ENCODE measurements at places on chromosomes 3 and 15.
A peak's percentile ranks its signal among the peaks of the same experiment; 100 is the strongest.

DNA sequence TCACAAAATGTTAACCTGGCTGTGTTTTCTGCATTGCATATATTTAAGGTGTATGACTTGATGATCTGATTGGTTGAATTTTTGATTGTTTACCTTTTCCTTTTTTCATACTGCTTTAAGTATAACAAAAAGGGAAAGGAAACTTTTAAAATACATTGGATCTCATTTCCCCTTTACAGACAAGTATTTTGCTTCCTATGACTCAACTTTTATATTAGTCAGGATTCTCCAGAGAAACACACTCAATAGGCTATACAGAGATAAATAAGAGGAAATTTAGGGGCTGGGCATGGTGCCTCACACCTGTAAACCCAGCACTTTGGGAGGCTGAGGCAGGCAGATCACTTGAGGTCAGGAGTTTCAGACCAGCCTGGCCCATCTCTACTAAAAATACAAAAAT, 205.8 kb downstream of the TJP1 start:
- DNase-seq, result no peak

DNA sequence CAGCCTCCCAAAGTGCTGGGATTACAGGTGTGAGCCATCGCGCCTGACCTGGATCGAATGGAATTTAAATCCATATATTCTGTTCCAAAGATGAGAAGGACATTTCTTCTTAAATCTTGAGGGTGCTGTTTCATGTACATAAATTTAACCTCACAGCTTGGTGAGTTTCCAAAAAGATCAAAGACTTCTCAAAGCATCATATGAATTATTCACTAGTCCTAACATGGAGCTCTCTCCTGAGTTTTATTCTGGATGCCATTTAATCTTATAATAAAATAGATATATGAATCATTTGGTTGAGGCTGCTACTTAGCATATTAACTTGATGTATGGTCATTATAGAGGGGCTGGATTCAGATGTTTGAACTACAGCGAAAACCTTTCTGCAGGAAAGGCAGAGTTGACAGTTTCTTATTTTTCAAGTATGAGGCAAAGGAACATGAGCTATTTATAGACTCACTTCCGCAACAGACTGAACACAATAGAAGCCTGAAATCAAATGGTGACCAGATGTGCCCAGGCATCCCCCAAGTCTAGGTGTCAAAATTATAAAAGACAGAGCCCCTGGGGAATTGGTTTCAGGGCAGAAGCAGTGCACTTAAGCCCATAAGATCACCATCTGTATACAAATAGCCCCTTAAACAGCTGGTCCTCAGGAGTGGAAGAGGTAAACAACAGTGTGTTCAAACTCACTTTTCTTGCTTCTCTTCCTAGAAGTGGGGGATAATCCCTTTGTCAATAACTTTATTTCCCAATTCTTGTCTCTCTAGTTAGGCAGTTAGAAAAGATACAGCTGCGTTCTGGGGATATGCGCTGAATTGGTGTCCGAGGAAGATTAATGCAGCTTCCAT, 29.7 kb downstream of the STARD9 start:
- no peak for DNase-seq

GRCh38 chr15:60651734-60652141, 172.8 kb upstream of the ICE2 start:
- no peak for DNase-seq

DNA sequence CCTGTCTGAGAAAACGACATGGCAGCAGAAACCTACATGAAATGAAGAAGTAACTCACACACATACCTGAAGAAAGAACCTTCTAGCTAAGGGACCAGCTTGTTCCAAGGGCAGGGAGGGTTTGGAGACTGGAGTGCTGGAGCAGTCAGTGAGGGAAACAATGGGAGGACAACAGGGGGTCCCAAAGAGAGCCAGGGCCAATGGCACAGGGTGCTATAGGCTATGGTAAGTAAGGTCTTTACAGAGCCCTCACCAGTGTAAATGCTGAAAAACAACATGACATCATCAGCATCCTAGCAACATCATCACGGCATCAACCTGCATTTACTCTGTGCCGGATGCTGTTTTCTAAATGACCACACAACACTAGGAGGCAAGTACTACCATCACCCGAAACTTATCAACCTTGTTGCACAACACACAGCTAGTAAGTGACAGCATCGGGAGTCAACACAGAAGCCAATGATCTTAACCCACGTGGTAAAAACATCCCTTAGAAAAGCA, 449.5 kb upstream of the WNT5A start:
- no peak for DNase-seq

GRCh38 chr3:64224826-64225610, at the start of gene PRICKLE2:
TSS of gene PRICKLE2 (minus strand) at chr3:64225466. CDS start at chr3:64198927, 26,539 bp downstream.
- DNase-seq, result peak; percentile 67

- no peak for DNase-seq
These were observed 198.6 kb upstream of the IL12A start for GRCh38 chr3:159789742-159790635.

DNA sequence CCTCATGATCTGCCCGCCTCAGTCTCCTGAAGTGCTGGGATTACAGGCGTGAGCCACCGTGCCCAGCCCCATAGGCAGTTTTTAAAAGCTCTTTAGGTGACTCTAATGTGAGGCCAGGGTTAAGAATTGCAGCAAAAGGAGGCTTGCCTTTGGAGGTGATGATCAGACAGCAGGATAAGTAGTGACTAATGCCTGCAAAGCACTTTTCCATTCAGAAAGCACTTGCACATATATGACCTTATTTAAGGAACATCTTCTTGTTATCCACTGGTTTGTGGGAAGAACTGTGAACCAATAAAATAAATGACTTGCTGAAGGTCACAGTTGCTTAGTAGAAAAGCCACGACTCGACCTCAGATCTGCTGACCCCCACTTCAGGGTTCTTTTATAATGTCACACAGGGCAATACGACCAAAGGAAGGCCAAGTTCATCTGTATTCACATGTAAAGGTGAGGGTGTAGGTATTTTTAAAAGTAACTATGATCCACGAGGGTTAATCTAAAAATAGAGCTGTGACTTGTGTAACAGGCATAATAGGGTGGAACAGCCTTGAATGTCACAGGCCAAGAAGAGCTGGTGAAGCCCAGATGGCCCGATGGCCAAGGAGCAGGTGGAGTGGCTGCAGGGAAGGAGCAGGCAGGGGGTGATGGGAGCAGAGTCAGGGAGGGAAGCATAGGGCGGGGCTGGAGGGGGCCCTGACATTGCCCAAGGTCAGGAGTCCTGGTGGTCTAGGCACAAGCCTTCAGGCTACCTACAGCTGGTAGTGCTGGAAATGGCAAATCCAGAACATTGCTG, 24.4 kb downstream of the LARP6 start:
- DNase-seq, result no peak

- no peak for DNase-seq
These were observed 301.5 kb downstream of the MEX3B start for GRCh38 chr15:81744364-81744763.

GRCh38 chr3:58357402-58357801, 24.7 kb downstream of the PXK start:
- DNase-seq, result no peak

DNA sequence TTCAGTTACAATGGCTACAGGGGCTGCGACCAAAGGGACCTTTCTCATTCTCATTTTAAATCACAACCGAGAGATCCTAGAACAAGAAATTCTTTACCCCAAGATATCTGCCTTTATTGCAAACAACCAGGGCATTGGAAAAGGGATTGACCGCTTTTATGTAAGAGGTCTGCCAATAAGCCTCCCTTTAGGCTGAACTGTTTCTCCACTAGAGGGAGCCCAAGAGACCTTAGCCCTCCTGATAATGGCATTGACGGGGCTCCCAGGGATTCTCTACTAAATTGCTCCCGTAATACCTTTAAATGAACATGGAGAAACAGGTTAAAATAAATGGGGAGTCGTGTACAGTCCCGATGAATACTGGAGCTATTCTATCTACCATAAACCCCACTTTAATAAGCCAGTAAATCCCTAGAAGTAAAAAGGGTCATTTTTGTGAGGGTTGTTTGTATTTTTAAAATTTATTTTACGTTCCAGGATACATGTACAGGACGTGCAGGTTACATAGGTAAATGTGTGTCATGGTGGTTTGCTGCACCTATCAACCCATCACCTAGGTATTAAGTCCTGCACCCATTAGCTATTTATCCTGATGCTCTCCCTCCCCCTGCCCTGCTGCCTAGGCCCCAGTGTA, 7.5 kb upstream of the IGSF10 start:
- peak; percentile 64 for DNase-seq

DNA sequence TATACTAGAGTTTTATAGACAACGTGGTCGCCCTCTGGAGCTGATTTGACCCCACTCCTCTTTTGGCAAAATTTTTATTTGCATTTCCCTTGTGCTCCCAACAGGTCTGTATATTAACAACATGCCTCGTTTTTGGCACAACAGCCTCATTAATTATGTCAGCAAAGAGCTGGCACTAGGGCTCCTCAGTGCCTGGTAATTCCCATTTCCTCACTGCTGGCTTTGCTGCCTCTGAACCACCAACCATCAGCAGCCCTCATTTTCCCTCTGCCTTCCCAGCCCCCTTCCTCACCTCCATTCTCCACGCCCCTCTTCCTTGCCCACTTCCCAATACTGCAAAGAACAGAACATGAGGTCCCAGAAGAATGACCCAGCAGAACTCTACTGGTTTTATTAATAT, 204.8 kb downstream of the ABHD5 start:
- no peak for DNase-seq

- no peak for DNase-seq
These were observed 339.9 kb upstream of the TGFBR2 start for GRCh38 chr3:30266524-30266923.

GRCh38 chr3:97430601-97431000, 334.0 kb upstream of the ARL6 start:
- no peak for DNase-seq

DNA sequence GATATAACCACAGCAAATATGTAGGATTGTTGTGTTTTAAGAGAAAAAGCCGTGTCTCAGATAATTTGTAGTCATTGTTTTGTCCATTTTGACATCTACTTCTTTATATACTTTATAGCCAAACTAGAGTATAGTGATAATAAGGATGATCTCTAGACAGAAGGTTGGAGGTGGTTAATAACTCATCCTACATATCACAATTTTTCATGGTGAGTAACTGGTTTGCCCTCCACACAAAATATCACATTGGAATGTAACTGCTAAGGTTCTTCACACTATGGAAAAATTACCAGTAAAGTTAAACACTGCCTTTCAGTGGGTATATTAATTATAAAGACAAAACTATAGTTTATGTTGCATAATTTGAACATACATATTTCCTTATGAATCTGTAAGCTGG, 380.7 kb downstream of the LPP start:
- no peak for DNase-seq

GRCh38 chr3:156787926-156788663, 38.1 kb upstream of the LEKR1 start:
- no peak for DNase-seq

- no peak for DNase-seq
These were observed 95.3 kb downstream of the TMCO5A start for GRCh38 chr15:38029736-38030135.

- DNase-seq, result no peak
These were observed 5.2 kb upstream of the IGF1R start for GRCh38 chr15:98643115-98643514.

DNA sequence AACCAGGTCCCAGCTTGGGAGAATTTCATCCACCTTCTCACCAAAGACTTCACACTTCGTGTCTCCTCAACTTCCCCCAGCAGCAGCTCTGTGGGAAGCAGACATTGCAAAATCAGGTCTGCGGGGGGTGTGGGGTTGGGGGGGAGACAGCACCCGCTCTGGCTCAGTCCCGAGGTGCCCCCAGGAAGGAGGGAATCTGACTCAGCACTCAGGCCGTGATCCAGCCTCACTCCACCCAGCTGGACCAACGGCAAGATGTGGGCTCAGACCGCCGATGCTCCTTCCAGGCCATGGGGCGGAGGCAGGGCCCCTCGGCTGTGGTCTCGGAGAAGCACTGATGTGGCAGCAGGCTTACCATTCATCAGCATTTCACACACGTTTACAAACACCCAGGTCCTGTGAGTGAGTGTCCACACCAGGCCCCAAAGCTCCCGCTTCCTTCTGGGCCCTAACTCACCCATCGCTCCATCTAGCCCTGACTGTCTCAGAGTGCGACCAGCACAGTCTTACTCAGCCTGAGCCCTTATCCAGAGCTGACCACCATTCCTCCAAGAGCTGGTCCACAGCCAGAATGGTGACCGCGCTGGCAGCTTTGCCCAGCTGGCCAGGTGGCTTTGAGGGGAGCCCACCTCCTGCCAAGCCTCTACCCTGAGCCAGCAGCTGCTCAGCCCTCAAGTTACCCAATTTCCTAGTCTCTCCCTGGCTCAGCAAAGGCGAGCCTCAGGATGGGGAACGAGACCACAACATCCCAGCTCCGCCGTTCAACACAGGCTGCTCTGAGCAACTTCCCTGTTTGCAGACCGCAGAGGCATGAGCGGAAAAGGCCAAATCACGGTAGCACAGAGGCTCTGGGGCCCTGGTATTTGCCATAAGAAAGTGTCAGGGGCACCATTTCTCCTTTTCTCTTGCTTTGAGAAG, 3.3 kb downstream of the STAB1 start:
- DNase-seq, result no peak

- DNase-seq, result no peak
These were observed 461.9 kb downstream of the AGBL1 start for GRCh38 chr15:86541540-86541939.

- DNase-seq, result no peak
These were observed 76.0 kb downstream of the ZNF609 start for GRCh38 chr15:64536244-64536836.

DNA sequence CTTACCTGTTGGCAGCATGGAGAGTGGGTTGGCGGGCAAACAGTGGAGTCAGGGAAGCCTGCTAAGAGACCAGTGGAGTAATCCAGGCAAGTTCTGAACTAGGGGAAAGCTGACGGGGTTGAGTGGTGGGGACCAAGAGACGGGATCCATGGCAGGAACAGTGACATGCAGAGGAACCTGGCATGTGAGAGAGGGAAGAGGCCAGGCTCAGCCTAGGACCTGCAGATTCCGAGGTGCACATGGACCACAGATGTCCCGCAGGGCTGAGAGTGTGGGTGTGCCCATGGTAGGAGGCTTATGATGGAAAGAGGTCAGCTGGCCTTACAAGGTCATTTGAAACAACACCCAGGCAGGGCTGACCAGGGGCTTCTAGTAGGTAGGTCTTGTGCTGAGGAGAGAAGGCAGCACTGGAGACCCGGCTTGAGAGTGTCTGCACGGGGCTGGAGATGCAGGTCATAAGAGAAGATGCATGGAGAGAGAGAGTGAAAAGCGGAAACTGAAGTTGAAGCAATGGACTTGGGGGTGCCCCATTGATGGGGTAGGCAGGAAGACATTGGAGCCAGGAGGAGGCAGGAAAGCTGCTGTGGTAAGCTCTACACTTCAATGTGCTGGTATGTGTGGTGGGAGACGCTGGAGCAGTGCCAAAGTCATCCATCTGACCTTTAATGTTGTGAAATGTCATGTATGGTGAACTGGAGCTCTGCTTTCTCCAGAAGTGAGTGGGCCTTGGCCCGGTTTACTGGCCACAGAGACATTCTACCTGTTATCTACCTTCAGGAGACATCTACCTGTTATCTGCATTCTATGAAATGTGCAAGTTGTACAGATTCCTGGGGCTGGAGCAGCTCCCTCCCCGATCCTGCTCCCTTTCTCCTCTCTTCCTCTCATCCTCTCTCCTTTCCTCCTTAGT, 4.6 kb downstream of the SPSB4 start:
- DNase-seq, result no peak
